ENCODE measurements at places on chromosomes 4 and X.

DNA sequence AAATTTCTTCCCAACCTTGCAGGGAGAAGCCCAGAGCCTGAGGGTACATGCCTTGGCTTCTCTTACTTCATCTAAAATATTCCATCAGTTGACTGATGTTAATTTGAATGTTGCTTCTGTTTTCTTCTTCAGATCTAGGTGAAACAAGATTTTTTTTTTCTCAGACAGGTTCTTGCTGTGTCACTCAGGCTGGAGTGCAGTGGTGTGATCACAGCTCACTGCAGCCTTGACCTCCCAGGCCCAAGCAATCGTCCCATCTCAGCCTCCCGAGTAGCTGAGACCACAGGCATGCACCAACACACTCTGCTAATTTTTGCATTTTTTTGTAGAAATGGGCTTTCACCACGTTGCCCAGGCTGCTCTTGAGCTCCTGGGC, 62.1 kb upstream of the KLF3 start:
- no peak for DNase-seq

- DNase-seq: no peak
These were observed 55.0 kb downstream of the PAPSS1 start for GRCh38 chr4:107665001-107665400.

DNA sequence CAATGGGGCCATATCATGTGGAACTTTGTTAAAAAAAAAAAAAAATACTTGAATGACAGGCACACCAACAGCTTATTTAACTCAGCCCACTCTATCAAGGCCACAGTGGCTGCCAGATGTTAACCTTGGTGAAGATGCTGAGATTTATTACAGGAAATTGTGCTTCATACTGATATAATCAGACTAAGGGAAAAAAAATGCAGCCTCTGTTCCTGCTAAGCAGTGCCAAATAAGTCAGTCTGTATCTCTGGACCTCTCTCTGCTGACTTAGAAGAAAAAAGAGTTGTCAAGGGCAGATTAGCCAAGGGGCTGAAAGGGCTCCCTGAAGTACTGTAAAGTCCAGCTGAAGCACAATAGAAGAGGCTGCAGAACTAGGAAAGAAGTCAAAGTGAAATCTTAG, 677.7 kb upstream of the HTR2C start:
- DNase-seq: no peak

DNA sequence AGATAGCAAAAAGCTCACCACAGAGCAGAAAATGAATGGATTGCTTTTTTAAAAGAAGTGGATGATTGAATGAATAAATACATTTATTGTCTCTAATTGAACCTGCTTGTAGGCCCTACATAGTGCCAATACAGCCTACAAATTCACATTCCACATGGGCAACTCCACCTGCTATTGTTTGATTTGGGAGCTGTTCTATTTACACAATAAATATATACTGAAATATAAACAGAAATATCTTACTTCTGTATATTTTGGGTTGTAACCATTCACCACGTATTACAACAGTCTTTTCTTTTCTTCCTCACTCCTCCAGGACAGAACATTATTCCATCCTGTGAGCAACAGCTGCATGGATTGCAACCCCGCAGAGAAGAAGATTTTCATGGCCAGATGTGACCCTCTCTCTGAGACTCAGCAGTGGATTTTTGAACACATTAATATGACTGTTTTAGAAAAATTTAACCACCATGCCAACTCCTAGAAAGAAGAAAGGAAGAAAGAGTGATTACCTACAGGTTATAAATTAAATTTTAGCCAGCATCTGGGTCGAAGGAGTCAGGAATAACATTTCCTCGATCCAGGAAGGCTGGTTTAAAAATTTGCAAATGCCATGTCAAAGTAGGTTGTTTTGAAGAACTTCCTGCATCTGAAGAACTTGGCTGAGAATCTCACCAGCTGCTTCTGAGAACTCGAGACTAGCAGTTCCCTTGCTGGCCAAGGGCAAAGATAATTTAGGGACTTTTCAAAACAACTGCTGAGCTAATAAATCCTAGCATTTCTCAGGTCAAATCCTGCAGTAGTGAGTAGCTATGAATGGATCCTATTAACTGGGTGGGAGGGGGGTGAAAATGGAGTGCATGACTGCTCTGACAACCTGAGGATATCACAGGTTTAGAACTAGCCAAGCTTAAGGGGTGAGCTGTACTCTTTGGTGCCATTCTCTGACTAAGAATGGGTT, 128.7 kb upstream of the GALNT7 start:
- no peak for DNase-seq

DNA sequence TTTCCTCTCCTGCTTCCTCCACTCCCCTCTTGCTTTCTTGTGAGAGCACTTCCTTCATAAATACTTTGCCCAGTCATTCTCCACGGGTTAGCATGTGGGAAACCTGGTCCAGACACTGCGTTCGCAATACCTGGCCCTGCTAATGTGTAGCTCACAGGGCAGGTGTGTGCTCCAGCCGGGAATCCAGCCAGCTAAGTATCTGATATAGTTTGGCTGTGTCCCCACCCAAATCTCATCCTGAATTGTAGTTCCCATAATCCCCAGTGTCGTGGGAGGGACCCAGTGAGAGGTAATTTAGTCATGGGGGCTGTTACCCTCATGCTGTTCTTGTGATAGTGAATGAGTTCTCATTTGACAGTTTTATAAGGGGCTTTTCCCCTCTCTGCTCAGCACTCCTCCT, 32.2 kb upstream of the STX18 start:
- DNase-seq: no peak

DNA sequence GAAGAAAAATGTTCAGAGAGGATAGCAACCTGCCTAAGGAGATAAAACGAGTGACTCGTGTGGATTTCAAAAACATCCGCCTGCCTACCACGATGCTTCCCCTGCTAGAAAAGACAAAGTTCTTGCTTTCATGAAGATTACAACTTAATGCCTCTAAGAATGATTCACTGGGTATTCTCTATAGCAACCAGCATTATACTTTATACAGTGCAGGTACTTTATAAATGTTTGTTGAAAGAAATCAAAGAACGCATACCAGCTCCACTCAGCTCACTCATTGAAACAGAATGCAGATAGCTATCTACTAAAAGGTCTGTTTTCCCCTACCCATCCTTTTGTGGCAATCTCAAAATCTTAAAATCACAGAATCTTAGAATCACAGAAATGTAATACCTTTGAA, 33.7 kb downstream of the GASK1B start:
- no peak for DNase-seq

DNA sequence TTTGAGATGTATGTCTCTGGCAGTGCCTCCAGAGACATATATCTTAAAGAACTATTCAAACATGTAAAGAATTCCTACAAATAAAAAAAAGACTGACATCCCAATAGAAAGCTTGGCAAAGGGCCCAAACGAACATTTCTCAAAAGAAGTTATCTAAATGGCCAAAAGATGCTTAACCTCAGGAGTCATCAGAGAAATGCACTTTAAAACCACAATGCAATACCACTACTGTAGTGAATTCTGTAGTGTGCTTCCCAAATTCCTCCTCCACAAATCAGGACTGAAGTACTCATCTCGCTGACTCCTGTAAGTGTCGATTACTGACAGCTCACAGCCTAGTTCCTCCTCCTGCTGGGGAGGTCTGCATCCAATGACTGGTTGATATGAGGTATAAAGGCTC, 129.0 kb upstream of the MAMLD1 start:
- no peak for DNase-seq

DNA sequence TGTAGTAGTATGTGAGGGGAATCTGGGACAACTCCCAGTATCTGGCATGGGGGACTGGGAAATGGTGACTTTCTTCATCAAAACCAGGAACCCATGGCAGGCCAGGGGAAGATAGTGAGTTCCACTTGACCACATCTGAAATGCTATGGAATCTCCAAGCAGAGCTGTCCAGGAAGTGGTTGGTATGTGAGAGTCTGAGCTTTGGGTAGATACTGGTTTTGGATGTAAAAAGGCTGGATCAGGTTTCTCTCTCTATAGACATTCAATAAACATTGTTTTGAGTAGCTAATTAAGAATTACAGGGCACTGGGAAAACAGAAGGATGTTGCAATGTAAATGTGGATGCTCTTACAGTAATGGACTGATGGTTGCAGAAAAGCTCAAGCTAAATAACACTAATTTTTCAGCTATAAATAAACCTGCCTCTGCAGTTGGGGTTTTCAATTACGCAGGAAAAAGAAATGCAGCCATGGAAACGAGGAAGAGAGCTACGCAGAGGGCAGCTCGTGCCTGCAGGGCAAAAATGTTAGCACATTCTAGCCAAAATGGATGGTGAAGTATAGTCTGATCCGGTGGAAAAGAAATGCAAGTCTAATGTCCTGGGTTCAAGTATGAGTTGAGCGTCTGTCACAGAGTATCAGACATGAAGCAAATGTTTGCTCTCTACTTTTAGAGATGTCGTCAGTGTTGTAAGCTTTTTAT, 13.4 kb upstream of the CHRNA9 start:
- DNase-seq: no peak

DNA sequence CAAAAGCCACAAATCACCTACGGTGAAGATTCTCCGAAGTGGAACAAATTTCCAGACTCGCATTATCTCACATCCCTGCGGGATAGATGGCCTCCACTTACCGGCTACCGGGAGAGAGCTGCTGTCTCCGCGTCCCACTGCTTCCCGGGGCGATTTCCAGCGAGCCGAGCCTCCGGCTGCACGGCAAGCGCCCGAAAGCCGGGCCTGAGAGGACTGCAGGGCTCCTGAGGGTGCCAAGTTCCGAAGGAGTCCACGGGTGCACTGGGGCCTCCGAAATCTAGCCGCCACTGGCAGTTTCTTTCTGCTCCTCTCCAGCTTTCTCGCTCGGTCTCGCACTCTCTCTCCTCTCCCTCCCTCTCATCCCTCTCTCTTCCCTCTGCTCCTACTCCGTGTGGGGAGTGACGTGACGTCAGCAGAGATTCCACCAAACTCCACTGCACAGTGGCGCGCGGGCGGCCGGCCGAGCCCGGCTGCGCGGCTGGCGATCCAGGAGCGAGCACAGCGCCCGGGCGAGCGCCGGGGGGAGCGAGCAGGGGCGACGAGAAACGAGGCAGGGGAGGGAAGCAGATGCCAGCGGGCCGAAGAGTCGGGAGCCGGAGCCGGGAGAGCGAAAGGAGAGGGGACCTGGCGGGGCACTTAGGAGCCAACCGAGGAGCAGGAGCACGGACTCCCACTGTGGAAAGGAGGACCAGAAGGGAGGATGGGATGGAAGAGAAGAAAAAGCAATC, 14.0 kb upstream of the PITX2 start:
- DNase-seq: no peak

DNA sequence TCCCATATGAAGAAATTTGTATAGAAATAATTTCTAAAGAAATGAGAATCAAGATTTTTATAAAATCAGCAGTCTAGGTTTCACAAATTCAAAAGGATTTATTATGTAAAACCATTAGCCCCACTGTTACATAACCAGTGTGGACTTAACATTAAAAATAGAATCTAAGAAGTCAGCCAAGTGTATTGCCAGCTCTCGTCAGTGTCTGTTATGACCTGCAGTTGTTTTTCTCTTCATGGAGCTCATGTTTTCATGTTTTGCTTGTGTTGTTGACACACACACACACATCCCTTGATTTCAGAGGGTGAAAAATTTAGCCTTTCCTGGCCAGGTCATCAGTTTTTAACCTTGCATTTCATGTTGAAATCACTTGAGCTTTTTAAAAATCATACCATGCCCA, 39.5 kb downstream of the USP38 start:
- DNase-seq: no peak

GRCh38 chrX:101749436-101749835, 89.8 kb upstream of the ARMCX2 start:
- no peak for DNase-seq

DNA sequence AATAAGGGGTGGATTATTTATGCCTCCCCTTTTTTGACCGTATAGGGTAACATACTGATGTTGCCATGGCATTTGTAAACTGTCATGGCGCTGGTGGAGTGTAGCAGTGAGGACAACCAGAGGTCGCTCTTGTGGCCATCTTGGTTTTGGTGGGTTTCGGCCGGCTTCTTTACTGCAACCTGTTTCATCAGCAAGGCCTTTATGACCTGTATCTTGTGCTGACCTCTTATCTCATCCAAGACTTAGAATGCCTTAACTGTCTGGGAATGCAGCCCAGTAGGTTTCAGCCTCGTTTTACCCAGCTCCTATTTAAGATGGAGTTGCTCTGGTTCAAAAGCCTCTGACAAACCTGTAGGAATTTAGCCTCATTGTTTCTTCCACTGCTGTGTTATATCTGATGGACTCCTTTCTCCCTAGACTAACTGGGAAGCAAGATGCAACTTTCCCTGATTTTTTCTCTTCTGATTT, 71.4 kb downstream of the TMEM131L start:
- DNase-seq: no peak
